ENCODE measurements at places on chromosomes 12 and 14. TPM values are rescaled to one million over a fixed set of nuclear protein-coding genes. Genes with fewer than 3 reads are reported as not detected.

DNA sequence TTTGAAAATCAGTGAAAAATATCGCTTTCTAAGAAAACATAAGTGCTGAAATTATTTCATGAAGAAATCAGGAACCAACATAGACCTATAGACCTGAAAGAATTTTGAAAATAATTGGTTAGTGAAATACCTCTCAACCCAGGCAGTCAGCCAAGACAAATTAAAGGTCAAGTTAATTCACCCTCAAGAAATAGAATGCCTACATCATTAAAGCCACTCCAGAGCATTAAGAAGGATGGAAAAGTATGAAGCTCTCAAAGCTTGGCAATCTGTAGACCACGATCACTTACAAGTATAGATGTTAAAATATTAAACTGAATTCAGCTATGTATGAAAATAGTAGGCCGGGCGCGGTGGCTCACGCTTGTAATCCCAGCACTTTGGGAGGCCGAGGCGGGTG is 48.3 kb downstream of the SFSWAP start:
- no peak for DNase-seq

GRCh38 chr14:79011091-79011919 is 841.1 kb downstream of the NRXN3 start:
- peak; percentile 85 for DNase-seq

DNA sequence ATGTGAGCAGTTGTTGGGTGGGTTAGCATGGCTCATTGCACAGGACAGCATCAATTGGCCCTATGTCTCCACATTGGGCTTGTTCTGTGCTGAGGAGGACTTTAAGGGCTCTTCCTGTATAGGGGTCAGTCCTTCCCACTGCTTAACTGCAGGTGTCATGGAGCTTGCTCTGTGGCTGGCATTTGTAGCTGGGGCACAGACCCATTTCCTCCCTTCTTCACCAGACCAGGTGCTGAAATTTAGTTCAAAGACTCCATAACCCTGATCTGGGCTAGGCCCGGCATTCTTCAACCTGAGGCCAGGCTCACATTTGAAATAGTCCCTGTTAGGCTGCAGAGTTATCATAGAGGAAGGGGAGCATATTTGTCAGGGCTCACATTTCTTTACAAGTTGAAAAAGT is 12.8 kb downstream of the CHST11 start:
- DNase-seq = no peak

DNA sequence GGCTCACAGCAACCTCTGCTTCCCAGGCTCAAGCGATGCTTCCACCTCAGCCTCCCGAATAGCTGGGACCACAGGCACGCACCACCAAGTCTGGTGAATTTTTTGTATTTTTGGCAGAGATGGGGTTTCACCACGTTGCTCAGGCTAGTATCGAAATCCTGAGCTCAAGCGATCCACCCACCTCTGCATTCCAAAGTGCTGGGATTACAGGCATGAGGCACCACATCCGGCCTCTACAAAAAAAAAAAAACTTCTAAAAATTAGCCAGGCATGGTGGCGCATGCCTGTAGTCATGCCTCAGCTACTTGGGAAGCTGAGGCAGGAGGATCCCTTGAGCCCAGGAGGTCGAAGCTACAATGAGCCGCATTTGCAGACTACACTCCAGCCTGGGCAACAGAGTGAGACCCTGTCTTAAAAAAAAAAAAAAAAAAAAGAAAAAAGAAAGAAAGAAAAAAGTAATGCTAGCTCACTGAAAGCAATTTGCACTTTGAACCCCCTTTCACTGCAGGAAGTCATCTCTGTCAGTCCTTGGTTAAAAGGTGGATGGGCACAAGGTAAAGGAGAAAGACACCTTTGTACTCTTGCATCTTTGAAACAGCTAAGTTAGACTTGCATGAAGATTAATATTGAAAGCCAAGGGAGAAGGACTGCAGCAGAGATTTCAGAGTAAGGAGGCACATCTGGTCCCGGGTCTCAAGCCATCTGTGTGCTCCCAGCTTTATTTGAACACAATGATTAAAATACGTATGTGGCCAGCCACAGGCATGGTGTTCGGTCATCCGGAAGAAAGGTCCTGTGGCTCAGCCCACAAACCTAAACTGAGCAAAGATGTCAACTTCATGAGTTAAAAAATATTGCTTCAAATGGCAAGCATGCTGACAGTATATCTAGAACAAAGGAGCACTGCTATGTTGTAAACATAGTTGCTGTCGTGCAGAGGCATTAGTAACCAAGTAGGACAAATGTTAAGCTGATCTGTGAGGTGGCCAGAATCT is 103.8 kb upstream of the HMGA2 start:
- DNase-seq = no peak

DNA sequence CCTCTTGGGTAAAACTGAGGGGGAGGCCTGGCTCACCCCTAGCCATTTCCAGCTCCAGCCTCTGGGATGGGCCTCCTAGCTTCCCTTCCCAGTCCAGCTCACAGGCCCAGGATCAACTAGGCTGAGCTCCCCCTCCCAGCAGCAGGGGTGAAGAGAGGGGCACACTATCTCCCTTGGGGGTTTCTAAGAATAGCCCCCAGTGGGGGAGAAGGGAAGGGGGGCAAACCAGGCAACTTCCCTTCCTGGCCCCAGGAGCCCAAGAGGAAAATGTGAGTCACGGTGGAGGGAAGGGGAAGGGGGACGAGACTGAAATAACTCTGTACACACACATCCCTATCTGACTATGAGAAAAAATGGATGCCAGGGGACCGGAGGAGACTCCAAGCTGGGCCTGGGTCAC is 9.0 kb downstream of the ADCY6 start:
- no peak for DNase-seq

DNA sequence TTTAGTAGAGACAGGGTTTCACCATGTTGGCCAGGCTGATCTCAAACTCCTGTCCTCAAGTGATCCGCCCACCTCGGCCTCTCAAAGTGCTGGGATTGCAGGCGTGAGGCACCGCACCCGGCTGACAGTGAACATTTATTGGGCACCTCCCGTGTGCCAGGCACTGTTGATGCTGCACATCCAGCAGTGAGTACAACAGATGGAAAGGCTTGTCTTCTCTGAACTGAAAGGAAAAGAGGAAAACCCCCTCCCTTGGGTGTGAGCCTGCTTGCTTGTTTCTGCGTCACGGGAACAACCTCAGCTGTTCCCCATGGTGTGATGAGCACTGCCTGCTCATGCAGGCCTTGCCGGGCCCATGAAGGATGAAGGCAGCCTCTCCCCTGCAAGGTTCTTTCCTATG is 39.5 kb downstream of the DGLUCY start:
- DNase-seq = no peak

DNA sequence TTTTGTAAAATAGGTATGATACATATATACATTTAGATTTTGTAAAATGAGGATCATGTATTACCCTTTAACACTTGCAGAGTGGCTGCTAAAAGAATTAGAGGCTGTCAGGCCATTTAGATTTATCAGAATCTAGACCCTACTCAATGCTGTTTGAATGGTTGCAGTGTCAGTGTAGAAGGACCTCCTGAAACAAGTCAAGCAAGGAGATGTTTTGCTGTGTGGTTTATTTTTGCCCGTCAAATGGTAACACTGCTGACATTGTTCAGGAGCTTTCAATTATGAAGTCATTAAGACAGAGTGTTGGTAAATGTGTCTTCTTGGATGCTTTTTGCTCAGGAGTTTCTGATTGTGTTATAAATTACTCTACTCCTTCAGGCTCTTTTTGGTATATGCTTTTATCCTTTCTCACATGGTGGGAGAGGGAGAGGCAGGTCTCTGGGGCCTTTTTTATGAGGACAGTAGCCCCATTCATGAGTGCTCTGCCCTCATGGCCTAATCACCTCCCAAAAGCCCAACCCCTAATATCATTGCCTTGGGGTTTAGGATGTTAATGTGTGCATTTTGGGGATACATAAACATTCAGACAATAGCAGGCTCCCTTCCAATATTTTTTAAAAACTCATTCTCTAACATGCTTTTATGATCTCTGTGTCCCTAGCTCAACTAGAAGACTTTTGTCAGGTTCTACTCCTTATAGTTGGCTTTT is 16.5 kb downstream of the EID3 start:
- DNase-seq = no peak

GRCh38 chr12:110927546-110927945 is 7.2 kb upstream of the MYL2 start:
- no peak for DNase-seq

- DNase-seq = no peak
Measured at GRCh38 chr14:61876362-61877034, 114.3 kb downstream of the SNAPC1 start.

GRCh38 chr12:76555231-76555767 is 4.3 kb downstream of the OSBPL8 start:
- DNase-seq = peak; percentile 43

- DNase-seq = no peak
Measured at GRCh38 chr12:92216092-92216491, 70.4 kb upstream of the BTG1 start.

- DNase-seq = peak; percentile 84
Measured at GRCh38 chr14:80621701-80622100, 319.8 kb downstream of the CEP128 start.

- DNase-seq = no peak
Measured at GRCh38 chr12:75592086-75592485, 80.7 kb upstream of the KRR1 start.

- no peak for DNase-seq
Measured at GRCh38 chr12:7981446-7981845, 45.5 kb upstream of the SLC2A3 start.

DNA sequence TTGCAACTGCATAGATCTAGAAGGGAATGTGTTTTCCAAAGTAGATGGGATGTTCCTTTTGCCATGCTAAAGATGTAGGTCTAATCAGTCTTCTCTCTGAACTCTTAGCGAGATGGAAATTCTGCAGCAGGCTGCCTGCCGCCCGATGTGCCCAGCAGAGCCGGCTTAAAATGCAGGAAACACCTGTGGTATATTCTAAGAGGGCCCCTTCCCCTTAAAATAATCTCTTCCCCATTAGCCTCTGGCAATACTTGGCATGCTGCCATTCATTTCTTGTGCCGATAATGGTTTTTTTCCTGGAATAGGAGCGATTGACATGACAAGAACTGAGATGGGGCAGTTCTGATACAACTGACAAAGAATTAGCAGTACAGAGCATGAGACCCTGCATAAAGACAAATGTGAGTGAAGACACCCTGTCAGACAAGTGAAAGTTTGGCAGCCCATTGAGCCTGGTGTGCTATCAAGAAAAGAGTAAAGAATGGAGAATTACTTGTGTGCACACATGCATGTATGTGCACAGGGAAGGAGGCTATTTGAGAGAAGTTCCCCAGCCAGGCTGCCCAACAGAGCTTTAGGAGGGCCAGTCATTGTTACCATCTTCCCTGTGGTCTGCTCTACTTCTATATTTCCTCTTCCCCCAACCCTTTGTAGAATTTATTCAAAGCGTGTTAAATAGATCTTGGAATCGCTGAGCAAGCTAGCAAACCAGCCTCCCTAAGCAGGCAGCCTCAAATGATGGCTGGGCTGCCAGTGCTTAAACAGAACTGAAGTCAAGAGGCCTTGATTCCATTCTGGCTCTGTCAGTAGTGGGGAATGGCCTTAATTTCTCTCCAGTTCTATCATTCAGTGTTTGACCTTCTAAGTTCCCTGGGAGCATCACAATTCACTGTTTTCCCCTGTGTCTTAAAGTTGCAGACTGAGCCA is 29.6 kb upstream of the NTF3 start:
- DNase-seq = no peak

- DNase-seq = no peak
Measured at GRCh38 chr12:8678661-8679111, 16.1 kb upstream of the MFAP5 start.

DNA sequence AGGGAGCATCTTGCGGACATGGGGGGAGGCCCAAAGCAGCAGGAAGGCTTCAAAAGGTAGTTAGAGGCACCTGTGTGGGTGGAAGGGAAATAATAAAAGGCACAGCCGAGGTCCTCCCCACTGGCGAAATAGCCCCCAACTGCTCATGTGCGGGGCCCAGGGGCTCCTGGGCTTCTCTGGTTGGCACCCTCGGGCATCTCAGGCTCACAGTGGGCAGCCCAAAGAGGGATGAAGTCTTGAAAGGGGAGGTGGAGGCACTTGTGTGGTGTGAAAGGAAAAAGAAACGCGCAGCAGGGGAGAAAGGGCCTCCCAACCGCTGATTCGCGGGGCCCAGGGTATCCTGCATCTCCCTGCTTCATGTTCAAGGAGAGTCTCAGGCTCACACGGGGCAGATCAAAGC is 579.4 kb downstream of the ALG10 start:
- no peak for DNase-seq

DNA sequence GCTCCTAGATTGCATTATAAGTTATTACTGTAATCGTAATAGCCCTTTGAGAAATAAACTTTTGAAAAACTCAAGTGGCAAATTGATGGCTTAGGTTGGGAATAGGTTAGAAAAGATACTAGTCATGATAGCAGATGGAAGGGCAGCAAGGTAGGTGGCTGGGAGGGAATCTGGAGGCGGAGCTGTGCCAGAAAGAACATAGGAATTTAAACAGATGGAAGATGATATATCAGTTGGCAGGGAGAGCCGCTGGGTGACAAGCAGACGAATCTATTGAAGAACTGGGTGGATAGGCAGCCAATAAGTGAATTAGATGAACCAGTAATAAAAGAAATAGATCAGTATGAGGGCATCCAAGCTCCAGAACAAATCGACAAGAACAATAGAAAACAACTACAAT is 142.1 kb downstream of the CNTN1 start:
- DNase-seq = no peak

DNA sequence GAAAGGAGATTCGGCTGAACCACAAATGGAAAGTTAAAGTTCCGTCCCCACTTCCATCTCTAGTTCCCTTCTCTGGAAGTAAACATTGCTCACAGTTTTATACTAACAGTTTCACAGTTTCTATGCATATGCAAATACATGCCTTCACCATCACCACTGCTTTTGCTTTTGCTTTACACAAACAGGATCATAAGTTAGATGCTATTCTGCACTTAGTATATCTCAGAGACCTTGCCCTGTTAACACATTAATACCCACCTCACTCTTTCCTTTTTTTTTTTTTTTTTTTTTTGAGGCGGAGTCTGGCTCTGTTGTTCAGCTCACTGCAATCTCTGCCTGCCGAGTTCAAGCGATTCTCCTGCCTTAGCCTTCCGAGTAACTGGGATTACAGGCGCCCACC is 890 bp downstream of the TEP1 start:
- DNase-seq = no peak

Gene DLK1
- not detected for total RNA-seq

Gene SELPLG
- total RNA-seq = 0.73 TPM

Gene TAS2R42
- not detected for total RNA-seq

Gene IAPP
- total RNA-seq = not detected

Gene NEDD1
- total RNA-seq = 43.4 TPM
